HCT116 (cell line): ENCODE measurements at places on chromosomes 7 and 10.

DNA sequence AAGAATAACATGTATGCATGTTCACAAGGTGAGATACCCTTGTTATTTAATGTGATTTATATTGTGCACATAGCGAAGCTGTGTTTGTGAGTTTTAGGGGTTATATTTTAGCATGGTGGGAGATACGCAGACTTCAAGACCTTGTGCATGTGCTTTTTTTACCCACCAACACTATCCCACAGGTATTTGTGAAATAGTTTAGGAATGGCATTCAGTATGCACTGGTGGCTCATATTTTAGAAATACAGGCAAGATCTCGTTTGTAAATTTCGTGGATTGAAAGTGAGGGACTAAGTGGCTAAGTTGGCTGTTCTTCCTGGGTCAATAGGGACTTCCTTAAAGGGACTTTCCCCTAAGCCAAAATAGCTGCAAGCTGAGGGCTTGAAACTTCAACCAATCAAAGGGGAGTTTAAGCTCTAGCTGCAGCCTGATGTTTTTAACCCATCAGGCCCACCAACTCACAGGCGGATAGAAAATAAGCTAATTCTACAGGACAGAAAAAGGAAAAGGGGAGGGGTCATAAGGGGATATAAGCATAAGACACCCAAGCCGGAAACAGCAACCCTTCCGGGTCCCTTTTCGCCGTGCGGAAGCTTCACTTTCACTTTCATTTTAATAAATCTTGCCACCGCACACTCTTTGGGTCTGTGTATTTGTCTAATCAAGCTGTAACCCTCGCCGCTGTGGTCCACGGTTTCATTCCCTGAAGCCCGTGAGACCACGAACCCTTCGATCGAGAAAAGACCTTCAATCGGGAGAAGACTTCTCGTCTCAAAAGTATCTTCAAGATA lies 291.0 kb downstream of the GPR158 start:
- peak; percentile 31 for DNase-seq

GRCh38 chr10:43854007-43854406 lies 205.3 kb upstream of the ZNF32 start:
- DNase-seq, result peak; percentile 35

DNA sequence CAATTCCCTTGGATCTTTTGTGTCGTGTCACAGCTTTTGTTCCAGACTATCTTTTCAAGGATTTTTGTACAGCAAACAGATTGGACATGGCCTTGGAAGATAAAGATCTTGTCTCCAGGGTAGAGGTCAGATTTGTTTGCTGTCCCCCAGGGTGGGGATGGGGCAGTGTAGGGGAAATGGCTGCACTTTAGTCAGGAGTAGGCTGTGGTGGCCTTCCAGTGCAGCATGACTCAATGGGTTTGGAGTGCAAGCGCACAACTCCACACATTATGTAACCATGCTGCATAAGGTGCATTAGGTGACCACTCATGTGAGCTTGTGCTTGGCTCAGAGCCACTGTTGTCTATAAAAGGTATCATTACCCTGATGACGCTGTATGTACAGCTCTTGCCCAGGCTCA lies 23.9 kb upstream of the ADAMTS14 start:
- DNase-seq, result peak; percentile 40

- DNase-seq, result no peak
Observed at GRCh38 chr7:84013616-84014240, 180.9 kb downstream of the SEMA3A start.

DNA sequence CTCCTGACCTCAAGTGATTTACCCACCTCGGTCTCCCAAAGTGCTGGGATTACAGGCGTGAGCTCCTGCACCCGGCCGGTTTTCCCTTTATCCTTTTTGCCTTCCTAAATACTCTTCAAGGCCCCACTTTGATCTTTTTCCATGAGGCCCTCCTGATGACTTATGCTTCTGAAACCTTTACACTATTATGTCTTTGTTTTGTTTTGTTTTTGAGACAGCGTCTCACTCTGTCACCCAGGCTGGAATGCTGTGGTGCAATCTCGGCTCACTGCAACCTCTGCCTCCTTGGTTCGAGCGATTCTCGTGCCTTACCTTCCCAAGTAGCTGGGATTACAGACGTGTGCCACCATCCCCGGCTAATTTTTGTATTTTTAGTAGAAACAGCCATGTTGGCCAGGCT lies 3.8 kb downstream of the STMP1 start:
- DNase-seq, result no peak

DNA sequence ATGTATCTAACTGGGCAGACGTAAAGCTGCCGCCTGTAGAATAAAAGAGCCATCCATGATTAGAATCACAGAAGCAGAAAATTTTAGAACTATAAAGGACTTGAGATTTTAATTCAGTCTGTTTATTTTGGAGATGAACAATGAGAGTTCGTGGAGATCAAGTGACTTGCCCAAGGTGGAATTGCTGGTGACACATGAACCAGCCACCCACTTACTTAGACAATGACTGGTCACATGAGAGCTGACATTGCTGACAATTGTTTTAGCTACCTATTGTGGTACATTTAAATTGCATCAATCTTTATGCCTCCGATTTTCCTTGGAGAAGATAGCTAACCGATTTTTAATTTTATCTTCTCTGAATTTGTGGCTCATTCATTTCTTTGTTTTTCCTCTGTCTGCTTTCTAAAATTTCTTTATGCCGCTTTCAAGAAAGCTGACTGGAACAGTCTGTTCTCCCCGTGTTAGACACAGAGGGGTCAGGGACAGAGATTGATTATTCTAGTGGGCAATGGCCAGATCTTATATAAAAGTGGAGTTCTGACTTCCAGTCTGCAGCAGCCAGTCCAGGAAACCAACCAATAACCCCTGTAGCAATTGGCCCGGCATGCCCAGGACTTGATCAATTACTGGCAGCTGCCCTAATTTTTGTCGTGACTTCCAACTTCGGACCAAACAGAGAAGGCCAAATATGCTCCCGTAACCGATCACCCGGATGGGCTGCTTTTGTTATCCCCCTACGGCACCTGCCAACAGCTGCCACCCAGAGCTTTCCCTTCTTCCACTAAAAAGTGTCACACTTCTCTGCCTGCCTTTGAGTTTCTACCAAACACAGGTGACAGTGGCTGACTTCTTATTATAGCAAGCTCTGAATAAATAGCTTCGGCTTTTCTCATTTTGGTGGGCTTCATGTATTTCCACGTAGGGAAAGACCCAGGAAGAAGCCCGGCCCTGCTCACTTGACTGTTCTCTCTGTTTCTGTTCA lies 241.6 kb downstream of the CAMK1D start:
- no peak for DNase-seq

GRCh38 chr10:110644598-110645462 lies 694 bp downstream of the RBM20 start:
- DNase-seq, result no peak

- no peak for DNase-seq
Observed at GRCh38 chr10:130028465-130028819, 64.4 kb upstream of the EBF3 start.

DNA sequence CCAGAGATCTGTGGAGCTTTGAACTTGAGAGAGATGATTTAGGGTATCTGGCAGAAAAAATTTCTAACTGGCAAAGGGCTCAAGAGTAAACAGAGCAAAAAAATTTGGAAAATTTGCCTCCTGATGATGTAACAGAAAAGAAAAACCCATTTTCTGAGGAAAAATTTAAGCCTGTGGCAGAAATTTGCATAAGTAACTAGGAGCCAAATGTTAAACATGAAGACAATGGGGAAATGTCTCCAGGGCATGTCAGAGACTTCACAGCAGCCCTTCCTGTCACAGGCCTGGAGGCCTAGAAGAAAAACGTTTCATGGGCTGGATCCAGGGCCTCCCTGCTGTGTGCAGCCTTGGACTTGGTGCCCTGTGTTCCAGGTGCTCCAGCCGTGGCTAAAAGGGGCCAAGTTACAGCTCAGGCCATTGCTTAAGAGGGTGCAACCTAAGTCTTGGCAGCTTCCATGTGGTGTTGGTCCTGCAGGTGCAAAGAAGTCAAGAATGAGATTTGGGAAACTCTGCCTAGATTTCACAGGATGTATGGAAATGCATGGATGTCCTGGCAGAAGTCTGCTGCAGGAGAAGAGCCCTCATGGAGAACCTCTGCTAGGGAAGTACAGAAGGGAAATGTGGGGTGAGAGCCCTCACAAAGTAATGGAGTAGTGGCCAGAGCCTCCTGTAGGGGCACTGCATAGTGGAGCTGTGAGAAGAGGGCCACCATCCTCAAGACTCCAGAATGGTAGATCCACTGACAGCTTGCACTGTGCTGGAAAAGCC lies 8.1 kb downstream of the SEMA3D start:
- DNase-seq, result no peak

GRCh38 chr7:81783818-81784217 lies 14.0 kb upstream of the HGF start:
- no peak for DNase-seq

- DNase-seq, result no peak
Observed at GRCh38 chr7:137590756-137591305, 247.3 kb upstream of the PTN start.

GRCh38 chr7:118029826-118030422 lies 154.0 kb upstream of the LSM8 start:
- DNase-seq, result no peak

GRCh38 chr7:139889186-139889871 lies 60.3 kb downstream of the TBXAS1 start:
- DNase-seq, result no peak

- DNase-seq, result peak; percentile 44
Observed at GRCh38 chr10:89327803-89328441, at the start of gene IFIT3. Gene IFIT3 (plus strand): TSS chr10:89327997. CDS start chr10:89328074, 77 bp downstream.

GRCh38 chr7:92447345-92448204 lies at the start of gene GATAD1:
Gene GATAD1 (plus strand): TSS chr7:92447482. CDS start chr7:92447730, 248 bp downstream.
- DNase-seq, result peak; percentile 88

DNA sequence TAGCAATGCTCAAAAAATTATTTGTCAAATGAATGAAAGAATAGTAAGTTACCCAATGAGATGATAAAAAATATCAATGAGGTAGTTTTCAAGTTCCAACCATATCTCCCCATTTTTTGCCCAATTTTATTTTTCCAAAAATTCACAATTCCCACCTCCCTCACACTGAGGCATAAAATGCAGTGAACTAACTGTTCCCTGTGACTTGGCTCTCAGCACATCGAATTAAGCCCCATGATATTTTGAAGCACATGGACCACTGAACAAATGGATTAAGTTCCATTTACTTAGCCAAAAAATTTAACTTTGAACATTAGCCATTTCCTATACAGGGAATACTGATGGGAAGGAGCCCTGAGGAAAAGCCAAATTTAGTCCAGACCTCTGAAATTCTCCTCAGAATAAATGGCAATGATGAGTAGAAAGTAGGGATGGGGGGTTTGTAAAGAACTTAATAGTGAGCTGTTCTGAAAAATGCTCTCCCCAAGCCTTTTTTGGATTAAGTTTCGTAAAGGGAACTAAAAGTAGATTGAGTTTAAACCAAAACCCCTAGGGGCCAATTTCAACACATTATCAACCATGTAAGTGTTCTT lies 166.3 kb upstream of the GRM3 start:
- no peak for DNase-seq

GRCh38 chr10:75062506-75063299 lies 48.8 kb upstream of the SAMD8 start:
- DNase-seq, result no peak

DNA sequence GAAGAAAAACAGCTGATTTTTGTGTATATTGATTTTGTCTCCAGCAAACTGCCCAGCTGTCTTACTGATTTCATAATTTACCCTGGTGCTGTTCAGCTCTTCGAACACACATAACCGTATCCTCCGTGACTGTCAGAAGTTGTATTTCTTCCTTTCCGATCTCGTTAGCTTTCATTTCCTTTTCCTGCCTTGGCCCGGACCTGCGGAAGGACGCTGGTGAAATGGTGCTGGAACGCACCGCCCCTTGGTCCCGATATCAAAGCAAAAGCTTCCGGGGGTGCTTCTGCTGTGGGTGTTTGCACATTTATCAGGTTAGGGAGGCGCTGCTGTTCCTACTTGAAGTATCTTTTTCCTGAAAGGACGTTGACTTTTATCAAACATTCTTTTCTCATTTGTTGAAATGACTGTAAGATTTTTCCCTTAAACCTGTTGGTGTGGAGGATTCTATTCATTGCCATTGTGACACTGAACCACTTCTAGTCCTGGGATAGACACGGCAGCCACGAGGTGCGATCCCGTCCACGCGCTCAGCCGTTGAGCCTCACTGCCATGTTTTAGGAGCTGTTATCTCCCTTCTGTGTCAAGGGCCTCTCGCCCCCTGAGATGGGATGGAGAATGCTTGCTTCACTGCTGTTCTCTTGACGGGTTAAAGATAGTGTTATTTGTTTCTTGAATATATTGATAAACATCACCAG lies 72.6 kb downstream of the FOXL3 start:
- DNase-seq, result no peak

DNA sequence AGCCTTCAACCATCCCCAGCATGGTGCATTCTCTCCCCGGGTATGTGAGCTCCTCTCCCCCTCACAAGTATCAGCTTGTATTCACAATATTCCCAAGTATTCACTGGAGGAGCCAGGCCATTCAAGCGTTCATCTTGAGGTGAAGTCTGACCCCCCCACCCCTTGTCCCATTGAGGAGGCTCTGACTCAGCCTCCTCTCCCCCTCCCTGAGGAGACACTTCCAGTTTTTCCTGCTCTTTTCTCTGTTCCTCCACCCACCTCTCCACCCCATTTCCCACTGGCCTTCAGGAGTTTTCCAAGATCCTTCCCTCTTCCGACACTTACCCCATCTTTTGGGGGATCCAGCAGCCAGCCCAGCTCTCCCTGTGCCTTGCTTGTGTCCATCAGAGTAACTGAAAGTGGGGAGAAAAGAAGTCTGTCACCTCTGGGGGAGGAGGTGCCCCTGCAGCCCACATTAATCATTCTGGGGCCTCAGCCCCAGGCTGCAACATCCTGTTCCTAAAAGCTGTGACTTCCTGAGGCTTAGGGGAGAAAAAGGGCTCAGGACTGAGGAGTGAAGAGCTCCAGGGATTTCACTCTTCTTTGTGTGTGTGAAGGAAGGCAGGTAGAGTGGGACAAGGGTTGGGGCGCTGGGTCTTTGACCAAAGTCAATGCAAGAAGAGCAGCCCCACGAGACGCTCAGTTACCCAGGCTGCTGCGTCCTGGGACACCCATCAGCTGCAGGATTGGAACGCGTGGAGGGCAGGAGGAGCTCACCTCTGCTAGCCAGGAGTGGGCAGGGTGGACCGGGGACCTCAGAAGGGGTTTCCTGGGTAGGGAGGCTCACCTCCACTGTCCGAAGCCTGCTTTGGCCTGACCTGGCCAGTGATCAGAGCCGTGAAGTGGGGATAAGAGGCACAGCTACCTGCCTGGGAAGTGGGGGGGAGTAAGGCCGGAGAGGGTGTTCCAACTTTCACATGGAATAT lies 1.1 kb downstream of the EPHA1 start:
- DNase-seq, result no peak

DNA sequence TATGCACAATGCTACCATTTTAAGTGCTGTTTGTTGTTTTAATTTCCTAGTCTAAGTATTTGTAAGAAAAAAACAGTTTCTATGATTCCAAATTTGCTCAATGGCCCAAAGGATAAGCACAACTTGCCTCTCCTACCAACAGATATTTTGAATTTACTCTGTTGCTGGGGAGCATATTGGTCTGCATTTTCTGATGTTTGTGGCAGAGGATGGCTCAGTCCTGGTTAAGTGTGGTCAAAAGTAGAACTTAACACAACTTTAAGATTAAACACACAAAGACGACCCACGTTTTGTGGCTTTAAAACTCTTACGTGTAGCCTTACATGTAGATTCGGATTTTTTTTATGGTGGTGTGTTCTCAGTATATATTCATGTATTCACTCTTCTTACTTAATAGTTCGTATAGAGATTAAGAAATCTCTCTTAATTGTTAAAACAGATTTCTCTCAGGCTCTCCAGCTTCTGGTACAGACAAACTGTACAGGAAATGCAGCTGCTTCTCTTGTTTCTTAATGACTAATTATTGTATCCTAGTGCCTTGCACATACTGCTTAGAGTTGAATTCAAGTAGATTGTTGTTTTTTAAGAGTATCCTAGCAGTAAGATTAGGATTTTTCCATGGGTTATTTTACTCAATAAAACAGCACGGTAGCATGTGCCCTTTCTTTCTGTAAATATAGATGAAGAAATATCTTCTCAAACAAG lies 86.2 kb downstream of the GPR85 start:
- no peak for DNase-seq
